Psoas muscle (tissue), 8 donors: ENCODE measurements at places on chromosomes 1 and 21. TPM values are rescaled to one million over a fixed set of nuclear protein-coding genes. Genes with fewer than 3 reads are reported as not detected.

DNA sequence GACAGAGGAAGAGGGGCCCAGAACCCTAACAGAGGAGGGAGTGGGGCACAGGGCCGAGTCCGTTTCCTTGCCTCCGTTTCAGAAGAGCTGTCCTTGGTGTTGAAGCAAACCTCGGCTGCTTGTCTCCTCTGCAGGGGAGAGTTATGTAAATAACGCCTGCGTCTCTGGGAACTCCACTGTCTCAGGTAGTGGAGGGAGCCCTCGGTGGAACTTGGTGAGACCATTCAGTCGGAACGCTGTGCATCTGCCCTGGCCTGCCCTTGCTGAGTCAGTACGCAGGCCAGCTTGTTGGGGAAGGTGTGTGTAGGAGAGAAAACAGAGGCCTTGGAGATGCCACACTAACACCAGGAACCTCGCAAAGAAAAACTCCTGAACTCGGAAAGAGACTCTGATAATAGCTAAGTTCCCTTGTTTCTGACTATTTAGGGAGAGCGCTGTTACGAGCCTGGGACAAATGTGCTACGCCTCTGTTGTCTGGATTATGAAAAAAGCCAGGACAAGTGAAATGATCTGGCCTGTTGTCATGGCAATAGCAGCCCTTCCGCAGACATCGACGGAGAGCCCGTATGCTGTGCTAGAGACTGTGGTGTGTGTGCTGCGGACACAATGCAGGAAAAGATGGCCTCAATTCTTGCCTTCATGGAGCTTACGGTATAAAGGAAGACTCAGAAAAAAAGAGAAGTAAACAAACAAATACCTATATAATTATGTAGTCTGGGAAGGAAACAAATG is 94.6 kb upstream of the AKT3 start:
- H3K27ac ChIP-seq: no peak overlapping the region
- no peaks in the 10 kb centered on the region for H3K36me3 ChIP-seq
- H3K27me3 ChIP-seq: no peaks in the 10 kb centered on the region

DNA sequence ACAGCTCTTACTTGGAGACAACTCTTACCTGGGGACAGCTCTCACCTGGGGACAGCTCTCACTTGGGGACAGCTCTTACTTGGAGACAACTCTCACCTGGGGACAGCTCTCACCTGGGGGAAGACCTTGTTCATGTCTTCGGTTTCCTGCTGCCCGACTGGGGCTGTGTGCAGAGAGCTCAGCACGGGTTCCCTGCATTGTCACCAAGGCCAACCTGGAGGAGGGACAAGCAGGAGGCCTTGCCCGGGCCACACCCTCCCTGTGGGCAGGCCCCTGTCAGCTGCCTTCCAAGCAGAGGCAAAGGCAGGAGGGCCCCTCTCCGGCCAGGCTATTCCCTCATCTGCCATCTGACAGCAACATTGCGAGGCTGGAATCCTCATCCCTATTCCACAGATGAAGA is at the start of gene LDLRAD1:
Gene LDLRAD1 (minus strand): TSS at position 208 of the 400 bp plus-strand sequence. CDS start 74 bp downstream, at position 134.
- H3K36me3 ChIP-seq: no peaks in the 10 kb centered on the region
- no peak within 1 kb of the TSS for H3K27ac ChIP-seq
- H3K27me3 ChIP-seq: peaks cover 3% of the 10 kb centered on the region
- no peaks in the 10 kb centered on the region for H3K4me1 ChIP-seq
- no peak for DNase-seq

The CFHR3 gene
- 0.11 TPM for total RNA-seq

DNA sequence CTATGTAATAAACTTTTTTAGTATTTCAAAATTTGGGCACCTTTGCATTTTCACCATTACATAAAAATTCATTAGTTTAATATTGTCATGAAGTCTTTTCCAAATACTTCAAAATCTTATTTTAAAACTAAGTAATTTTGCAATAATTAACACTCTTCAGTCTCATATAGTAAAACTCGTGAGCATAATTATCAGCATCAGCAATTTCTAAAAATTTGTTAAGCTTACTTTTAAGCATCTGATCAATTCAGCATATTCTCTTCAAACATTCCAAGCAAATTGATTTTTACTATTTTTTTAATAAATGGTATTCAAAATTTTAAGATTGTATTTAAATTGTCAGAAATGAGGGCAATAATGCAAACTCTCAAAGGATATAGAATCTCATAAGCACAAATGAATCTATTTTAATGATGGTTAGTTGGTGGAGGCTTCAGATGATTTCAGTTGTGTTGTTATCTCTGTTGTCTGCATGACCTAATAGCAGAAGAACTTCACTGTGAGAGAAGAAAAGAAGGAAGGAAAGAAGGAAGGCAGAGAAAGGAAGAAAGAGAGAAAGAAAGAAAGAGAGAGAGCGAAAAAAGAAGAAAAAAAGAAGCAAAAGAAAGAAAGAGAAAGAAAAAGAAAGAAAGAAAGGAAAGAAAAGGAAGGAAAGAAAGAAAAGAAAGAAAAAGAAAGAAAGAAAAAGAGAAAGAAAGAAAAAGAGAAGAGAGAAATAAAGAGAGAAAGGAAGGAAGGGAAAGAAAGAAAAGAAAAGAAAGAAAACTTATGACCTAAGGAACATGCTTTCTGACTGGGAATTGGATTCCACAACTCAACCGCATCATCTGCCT is 860.5 kb downstream of the NCAM2 start:
- DNase-seq: no peak
- no peaks in the 10 kb centered on the region for H3K36me3 ChIP-seq
- no peak overlapping the region for H3K27ac ChIP-seq
- no peaks in the 10 kb centered on the region for H3K4me1 ChIP-seq
- no peaks in the 10 kb centered on the region for H3K27me3 ChIP-seq

The LRRC53 gene
- total RNA-seq: not detected

DNA sequence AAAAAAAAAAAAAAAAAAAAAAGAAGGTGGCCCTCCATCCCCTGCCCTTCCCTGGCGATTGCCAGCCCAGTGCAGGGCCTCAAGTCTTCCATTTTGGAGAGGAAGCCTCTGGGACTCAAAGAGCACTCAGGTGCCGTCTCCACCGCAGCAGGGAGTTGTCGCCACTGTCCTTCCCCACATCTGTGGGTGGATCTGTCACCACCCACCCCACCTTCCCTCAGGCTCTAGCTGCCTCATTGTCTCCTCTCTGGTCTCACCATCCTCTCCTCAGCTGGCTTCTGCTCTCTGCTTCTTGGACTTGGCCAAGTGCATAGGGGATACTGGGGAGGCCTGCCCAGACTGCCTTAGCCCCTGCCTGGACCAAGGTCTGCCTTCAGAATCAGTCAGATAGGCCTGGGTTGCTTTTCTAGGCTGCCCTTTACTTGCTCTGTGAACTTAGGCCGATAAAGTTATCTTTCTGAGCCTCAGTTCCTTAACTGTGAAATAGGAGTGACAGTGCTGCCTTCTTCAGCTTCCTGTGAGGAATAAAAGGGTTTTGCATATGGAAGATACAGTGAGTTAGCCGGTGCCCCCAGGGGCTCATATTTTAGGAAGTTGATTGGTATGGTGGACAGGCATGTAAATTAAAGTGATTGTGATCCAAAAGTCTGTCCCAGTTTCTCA is 15.8 kb downstream of the RCC1 start:
- H3K36me3 ChIP-seq: no peaks in the 10 kb centered on the region
- H3K4me1 ChIP-seq: peaks cover 14% of the 10 kb centered on the region
- no peaks in the 10 kb centered on the region for H3K27me3 ChIP-seq
- no peak overlapping the region for H3K4me3 ChIP-seq

The CD53 gene
- total RNA-seq: 7.5 TPM

DNA sequence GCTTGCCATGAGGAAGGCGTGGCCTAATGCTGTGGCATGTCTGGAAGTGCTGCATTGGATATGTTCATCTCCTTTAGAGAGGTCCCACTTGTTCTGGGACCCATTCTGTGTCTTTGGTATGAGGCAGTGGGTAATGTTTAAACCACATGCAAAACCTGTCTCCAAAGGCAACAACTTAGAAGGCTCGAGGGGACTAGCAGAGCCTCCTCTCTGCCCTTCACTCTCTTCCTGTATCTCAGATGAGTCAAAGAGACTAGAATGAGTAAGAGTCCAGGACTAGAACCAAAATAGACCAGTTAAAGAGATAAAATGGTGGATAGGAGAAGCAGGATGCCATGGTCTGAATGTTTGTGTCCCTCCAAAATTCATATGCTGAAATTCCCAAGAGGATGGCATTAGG is 220.8 kb upstream of the KIAA0040 start:
- no peaks in the 10 kb centered on the region for H3K27me3 ChIP-seq
- DNase-seq: no peak
- H3K4me3 ChIP-seq: no peak overlapping the region

The EDARADD gene
- not detected for total RNA-seq

The LEPROT gene
- total RNA-seq: 22.8 TPM

GRCh38 chr1:204945565-204945977 is 74.9 kb downstream of the NFASC start:
- no peaks in the 10 kb centered on the region for H3K4me1 ChIP-seq
- no peak overlapping the region for H3K27ac ChIP-seq
- no peak for DNase-seq
- H3K4me3 ChIP-seq: no peak overlapping the region
- no peaks in the 10 kb centered on the region for H3K36me3 ChIP-seq

- DNase-seq: no peak
- peaks cover 6% of the 10 kb centered on the region for H3K4me1 ChIP-seq
- no peak overlapping the region for H3K4me3 ChIP-seq
- H3K27me3 ChIP-seq: no peaks in the 10 kb centered on the region
- H3K27ac ChIP-seq: no peak overlapping the region
These were observed 1.3 kb upstream of the KCNJ10 start for GRCh38 chr1:160071289-160071688.

GRCh38 chr1:208393826-208394225 is 149.6 kb upstream of the PLXNA2 start:
- no peaks in the 10 kb centered on the region for H3K27me3 ChIP-seq
- no peak overlapping the region for H3K27ac ChIP-seq
- no peak for DNase-seq
- H3K36me3 ChIP-seq: no peaks in the 10 kb centered on the region

DNA sequence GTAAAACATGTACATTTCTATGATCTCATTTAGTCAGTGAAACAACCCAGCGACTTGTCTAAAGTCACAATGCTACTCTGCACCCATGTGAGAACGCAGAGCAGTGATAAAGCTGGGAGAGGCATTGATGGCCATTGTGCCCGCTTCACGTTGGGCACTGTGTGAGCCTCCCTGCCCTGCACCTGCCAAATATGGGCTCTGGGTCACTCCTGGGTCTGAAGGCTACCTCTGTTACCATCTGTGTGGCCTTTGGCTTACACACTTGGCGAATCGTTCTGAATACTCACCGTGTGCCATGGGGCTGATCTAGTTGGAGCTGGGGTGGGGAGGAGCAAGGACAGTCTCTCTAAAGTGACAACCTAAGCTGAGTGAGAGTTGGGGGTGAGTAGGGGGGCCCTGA is 29.9 kb downstream of the PCSK9 start:
- H3K36me3 ChIP-seq: peaks cover 69% of the 10 kb centered on the region
- H3K27me3 ChIP-seq: no peaks in the 10 kb centered on the region
- no peak overlapping the region for H3K4me3 ChIP-seq
- no peak overlapping the region for H3K27ac ChIP-seq

The SLC45A3 gene
- 0.46 TPM for total RNA-seq

The GPR52 gene
- total RNA-seq: 0.34 TPM

- H3K36me3 ChIP-seq: no peaks in the 10 kb centered on the region
- peak overlapping the region; percentile 86 for H3K4me3 ChIP-seq
These were observed 675 bp downstream of the IFNAR1 start for GRCh38 chr21:33325222-33326067.
